IPS-NIHi11 (cell line): ENCODE measurements at places on chromosomes 5 and 9.

DNA sequence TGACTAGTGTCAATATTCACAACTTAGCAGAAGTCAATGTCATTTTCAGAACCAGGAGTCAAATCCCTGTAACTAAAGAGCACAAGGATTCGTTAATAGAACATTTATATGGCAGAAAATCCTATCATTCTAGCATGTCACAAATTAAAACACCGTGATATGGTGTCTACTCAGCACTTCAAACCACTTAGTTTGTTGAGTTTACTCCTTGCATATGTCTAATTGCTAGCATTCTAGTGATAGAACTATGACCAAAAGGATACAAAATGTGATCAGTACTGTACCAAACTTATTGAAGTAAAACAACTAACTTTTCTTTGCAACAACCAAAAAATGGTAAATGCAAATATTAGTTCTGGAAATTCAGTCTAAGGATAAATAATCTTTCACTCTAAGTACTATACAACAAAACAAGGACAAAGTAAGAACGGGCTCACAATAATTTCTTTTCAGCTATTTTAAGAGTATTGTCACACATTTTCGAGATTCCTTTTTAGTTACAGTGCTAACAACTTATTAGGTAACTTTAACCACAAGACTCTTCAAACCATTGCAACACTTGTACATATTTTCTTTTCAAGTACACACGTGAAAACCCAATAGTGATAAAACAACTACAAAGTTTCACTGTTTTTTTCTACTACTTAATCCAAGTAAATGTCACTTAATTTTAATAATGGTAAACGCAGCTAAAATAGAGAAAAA, 845.2 kb upstream of the CDH10 start:
- no peak for DNase-seq

DNA sequence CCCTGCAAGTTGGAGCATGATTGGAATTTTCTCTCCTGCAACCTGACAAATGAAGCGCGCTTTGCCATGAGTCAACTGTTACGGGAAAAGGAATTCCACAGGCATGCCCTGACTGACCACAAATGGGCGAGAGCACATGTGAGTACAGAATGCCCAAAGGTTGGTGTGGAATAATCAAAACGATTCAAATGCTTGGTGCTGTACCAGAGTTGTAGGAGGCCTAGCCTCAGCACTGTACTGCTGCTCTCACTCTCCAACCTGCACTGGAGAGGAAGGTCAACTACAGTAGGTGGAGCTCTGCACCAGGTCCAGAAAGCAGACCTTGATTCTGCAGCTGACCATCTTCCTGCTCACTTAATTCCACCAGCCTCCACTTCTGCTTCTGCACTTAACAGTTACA, 406.9 kb upstream of the ACTBL2 start:
- DNase-seq, result peak; percentile 17

- DNase-seq, result no peak
These were observed 183.4 kb downstream of the SPOCK1 start for GRCh38 chr5:137315534-137316345.

DNA sequence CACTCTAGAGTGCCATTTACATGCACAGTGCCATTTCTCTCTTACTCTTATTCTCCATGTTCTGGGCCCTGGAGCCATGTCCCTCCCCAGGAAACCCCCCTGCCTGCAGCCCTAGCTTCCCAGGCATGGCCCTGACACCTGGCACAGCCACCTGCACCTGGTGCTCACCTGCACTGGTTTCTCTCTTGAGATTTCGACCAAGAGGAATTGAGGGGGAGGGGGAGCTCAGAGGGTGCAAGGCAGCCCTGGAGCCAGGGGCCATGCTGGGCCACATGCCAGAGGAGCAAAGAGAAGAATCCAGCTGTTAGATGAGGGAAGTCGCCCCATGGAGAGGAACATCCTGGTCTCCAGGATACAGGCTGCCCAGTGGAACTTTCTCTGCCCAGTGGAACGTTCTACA, 65.0 kb upstream of the RAPGEF1 start:
- no peak for DNase-seq

- no peak for DNase-seq
These were observed 218.9 kb downstream of the DIRAS2 start for GRCh38 chr9:90423661-90424193.

GRCh38 chr5:61228691-61229280, 66.5 kb upstream of the SMIM15 start:
- peak; percentile 48 for DNase-seq

GRCh38 chr9:101254733-101255433, 129.9 kb downstream of the BAAT start:
- DNase-seq, result no peak

- no peak for DNase-seq
These were observed 433.5 kb downstream of the CDH18 start for GRCh38 chr5:19554524-19554923.

GRCh38 chr9:105142406-105143135, 101.9 kb upstream of the SLC44A1 start:
- no peak for DNase-seq

- no peak for DNase-seq
These were observed 299.9 kb downstream of the SPOCK1 start for GRCh38 chr5:137199201-137199600.

- DNase-seq, result no peak
These were observed 20.7 kb downstream of the CEMIP2 start for GRCh38 chr9:71747576-71747975.

DNA sequence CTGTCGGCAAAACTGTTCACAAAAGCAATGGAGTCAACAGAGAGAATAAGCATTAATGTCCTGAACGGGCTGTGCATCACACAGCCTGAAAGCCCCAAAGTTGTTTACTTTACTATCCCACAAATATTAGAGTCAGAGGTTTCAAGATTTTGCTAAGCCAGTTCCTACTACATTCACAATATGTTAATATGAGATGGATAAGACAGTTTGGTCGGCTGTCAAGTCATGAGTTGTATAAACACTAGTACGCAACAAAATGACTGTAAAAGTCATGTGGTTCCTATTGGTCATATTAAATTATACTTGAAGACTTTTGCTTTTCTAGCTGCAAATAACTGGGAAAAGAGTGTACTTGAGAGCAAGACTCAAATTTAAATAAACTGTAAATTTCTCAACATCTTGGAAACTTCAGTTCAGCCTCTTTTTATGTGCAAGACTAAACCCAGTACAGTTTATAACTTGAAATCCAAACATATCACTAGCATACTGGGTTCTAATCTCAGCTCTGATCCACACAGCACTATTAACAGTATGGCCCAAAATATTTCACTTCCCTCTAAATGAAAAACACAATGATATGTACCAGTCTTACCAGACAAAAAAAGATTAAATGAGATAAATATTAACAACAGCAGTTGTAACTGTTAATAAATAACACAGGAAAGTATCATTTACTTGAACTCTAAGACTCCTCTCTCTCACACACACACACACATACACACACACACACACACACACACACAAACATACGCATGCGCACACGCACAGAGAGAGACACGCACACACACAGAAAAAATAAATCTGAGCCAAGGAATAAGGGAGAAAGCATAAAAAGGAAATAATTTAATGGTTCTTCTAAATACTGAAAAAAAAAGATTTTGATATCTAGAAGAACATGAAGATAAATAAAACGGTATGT, 33.1 kb downstream of the FANCC start:
- DNase-seq, result no peak

GRCh38 chr5:55694152-55694830, 17.8 kb downstream of the SLC38A9 start:
- DNase-seq, result no peak

- DNase-seq, result peak; percentile 52
These were observed 15.6 kb downstream of the IRF1 start for GRCh38 chr5:132474881-132475496.

GRCh38 chr9:8280811-8281210, 481.2 kb upstream of the DMAC1 start:
- no peak for DNase-seq

- no peak for DNase-seq
These were observed 25.8 kb upstream of the MED10 start for GRCh38 chr5:6404129-6404528.

GRCh38 chr9:95971815-95972214, 96.3 kb downstream of the ERCC6L2 start:
- DNase-seq, result no peak

DNA sequence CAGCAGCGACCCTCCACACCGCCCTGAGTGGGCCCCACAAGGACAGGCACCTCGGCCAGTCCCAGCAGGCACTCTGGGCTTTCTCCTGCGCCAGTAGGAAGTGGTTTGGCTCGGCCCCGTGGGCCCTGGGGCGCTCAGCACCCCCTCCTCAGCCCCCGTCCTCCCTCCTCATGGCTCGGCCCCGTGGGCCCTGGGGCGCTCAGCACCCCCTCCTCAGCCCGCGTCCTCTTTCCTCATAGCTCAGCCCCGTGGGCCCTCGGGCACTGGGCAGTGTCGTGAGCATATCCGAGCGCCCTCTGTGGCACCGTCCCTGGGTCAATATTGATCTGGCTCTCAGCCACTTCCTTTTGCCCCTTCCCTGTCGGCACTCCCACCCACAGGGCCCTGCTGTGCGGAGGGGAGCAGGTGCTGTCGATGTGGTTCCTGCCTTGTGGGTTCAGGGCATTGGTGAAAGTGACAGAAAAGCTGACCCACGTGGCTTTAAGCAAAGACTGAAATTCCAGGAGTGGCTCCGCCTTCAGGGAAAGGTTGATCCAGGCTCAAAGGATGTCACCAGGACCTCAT, 5.5 kb upstream of the SCGB3A1 start:
- DNase-seq, result no peak

DNA sequence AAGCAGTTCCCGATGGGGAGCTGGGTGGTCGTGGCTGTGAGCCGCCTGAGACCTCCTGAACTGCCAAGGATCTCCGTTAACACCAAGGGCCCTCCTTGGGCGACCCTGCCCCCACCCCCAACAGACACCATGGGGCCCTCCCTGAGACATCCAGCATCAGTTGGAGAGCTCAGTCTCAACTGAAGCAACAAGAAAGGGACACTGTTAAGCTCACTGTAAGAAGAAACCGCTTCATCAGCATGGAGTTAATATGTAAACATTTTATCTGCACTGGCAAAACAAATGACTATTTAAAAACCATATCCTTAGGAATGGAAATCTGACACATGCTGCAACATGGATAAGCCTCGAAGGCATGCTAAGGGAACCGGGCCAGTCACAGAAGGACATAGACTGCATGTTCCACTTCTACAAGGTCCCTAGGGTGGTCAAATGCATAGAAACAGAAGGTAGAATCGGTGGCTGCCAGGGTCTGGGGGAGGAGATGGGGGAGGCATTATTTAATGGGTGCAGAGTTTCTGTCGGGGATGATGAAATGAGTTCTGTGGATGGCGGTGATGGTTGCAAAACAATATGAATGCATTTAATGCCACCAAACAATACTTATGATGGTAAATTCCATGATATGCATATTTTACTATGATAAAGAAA, 47.4 kb downstream of the ROR2 start:
- no peak for DNase-seq
